ENCODE measurements at places on chromosomes 1 and 21.

DNA sequence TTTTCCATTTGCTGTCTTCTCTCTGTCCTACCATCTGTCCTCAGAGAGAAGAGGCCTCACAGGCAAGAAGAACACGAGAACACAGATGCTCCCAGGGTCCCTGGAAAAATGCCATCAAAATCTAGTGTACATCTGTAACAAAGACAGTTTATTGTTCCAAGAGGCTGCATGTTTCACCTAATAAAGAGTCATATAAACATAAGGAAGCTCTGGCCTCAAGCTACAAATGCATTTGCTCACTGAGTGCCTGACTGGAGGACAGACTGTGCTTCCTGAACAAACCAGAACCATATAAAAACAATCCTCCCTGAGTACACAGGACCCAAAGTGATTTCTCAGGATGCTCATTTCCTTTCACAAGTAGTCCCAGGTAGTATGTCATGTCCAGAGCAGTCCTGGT is 76.3 kb upstream of the SLC44A3 start:
- DNase-seq, result no peak

GRCh38 chr1:221241592-221241991 is 362.3 kb downstream of the HLX start:
- no peak for DNase-seq

DNA sequence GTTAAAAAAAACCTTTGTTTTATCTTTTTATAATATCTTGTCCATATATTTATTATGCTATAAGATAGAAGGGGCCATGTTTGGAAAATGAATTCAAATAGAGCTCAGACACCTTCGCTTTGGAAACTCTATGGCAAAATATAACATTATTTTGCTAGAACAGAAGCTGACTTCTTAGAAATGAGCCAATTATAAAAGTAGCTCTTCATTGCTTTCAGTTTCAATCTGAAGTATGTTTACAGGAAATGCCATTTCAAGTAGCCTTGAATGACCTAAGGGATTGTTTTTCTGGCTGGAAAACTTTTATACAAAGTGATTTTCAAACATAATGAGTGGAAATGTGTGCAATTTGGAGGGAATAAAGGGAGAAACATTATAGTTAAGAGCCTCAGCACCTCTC is 37.8 kb upstream of the GBP5 start:
- DNase-seq, result no peak

- no peak for DNase-seq
These were observed 11.2 kb downstream of the OR2W3 start for GRCh38 chr1:247906504-247907047.

- DNase-seq, result no peak
These were observed 32.5 kb upstream of the KCNA3 start for GRCh38 chr1:110707232-110707631.

Measured in femur (tissue), 1 donor.